ENCODE measurements at places on chromosomes 2 and 18.

- peak; percentile 38 for DNase-seq
These were observed 19.1 kb upstream of the SLC20A1 start for GRCh38 chr2:112626604-112627059.

DNA sequence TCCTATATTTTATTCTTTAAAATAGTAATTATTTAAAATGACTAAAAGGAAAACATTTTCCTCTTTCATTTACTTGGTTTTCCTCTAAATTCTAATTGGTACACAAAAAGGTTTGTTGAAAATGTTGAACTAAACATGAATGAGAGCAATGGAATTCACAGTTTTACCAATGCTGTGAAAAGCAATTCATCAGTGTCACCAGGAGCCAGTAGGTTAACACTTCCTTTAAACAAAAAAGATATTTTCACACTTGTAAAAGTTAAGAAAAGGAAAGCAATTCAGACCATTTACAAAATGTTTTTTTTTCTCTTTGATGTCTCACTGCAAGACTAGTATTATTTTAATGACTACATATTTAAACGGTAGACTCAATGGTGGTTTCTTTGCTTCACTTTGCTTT lies 341.6 kb downstream of the RIT2 start:
- no peak for DNase-seq

DNA sequence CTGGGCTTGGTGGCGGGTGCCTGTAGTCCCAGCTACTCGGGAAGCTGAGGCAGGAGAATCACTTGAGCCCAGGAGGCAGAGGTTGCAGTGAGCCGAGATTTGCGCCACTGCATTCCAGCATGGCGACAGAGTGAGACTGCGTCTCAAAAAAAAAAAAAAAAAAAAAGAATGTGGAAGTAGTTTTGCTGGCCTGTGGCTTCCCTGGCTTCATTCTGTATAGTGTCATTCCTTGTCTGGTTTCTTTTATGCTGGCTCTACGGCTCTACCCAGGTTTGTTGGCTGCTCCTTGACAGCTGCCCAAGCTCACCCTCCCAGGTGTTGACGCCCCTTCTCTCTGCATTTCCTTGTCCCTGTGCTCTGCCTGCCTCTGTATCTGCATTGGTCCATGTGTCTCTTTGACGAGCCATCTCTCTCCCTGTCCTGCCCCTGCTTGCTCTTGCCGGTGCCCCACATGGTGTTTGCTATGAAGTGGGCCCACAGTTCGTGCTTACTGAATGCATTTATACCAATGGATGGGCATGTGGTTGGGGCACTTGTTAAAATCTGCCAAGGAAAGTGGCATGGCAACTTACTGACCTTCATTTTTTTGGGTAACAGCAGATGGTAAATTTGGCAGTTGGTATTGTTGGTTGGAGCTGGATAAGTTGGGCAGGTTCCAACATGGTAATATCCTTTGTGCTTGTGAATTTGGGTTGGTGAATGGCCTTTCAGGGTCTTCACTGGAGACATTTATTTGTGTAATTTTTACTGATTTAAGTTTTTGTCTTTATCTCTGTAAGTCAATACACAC lies 113.9 kb downstream of the MAP4K4 start:
- DNase-seq = no peak

DNA sequence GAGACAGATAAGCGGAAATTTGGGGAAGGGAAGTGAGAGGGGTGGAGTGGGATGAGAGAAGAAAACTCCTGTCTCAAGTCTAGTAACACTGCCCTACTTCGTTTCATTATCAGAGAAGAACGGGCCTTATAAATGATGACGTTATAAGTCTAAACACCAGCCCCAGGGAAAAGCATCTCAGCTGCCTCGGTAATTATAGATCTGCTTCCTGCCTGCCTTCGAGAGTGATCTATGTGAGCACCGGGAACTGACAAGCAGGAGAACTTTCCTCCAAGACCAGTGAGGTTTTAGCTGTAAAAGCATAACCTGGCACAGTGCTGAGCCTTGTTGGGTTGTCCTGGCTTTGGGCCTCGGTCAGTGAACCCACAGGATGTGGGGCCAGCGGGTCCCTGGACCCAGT lies 227.9 kb upstream of the SIX2 start:
- DNase-seq = no peak

DNA sequence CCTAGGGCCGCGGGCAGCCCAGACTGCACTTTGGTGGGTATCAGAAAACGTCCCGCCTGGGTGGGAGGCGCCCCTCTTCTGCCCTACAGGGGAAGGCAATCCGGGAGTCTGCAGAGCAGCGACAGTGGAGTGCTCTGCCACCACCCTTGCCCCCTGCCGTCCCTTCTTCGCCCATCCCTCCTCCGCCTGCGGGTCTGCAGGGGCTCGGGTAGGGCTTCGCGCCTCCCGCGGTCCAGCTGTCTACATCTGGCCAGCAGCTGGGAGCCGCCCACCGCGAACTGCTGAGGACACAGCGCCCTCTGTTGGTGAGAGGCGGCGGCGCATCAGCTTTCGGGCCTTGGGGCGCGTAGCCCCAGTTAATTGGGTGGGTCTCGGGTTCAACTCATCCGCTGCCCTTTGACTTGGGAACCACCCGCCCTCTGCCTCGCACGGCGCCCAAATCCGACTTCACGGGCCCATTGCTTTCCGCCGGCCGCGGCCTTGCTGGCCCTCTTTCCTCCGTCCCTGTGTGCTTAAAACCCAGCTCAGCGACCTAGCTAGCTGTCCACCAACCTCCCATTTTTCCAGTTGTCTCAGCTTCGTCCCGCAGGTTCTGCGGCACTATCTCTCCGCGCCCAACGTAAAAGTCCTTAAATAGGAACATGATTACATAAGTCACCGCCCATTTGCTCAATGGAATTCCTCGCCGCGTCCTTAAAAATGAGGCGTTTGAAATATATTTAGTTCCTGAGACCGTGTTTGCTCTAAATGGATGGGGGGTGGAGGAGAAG lies 17.6 kb downstream of the WNT10A start:
- no peak for DNase-seq

- DNase-seq = no peak
These were observed 17.9 kb upstream of the SPTBN1 start for GRCh38 chr2:54438271-54438670.

- no peak for DNase-seq
These were observed 89.8 kb upstream of the SMIM21 start for GRCh38 chr18:75517286-75517685.

DNA sequence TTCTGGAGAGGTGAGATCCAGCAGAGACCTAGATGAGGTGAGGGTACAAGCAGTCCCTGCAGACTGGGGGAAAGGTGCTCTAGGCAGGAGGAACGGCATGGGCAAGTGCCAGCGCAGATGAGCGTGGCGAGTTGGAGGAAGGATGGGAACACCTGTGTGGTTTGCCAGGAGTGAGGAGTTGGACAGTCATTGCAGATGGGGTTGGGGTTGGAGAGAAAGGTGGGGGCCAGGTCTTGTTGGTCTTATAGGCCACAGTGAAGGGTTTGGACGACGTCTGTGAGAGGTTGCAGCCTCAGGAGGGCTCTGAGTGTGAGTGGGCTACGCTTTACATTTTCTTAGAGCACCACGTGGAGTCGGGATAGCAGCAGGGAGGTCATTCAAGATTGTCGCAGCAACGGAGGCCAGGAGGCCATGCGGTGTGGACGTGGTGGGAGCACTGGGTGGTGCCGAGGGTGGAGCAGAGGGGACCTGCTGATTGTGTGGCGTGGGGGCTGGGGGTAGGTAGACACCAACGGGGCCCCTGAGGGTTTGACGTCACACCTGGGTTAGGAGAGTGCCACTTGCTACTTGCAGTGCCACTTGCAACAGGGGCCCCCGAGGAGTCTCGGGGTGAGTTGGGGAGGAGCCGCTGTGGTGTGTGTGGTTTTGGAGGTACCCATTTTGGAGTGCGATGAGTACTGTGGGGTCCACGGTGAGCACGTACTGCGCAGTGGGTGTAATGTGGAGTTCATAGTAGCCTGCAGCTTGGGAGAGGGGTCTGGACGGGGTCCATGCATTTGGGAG lies 66.2 kb downstream of the LPIN1 start:
- DNase-seq = no peak

DNA sequence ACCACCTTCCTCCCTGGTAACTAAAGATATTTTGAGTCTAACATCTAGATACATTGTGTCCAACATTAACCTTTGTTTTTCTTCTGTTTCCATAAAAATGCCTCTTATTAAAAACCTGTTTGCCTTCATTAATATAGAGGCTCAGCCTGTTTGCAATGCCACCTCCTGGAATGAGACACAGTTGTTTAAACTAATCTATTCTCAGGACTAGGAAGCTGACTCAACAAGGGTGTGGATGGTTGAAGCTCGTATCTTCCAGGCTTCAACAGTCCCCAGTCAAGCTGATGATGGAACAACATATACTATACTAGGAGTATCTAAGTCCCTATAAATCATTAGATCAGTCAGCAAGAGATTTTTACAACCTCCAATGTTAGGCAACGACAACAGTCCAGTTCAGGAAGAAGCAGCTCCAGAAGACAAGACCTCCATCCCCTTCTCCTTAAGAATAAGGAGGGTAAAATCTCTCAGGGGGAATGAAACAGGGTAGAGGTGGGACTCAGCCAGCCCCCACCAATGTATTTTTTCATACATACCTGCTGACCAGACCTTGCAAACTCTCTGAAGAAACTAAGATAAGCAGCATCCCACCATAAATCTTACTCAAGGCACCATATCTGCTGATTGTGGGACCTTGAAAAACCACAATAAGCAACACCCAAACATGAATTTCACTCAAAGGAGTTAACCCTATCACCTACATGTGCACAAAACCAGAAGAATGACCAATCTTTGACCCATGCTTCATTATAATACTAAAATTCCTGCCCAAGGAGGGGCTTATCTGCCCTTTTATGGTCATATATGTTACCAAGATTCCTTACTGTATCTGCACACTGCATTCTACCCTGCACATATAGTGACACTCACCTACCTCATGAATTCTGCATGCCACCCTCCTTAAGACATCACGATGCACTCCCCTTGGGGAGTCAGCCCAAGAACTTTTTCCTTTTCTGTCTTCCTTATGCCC lies 21.4 kb downstream of the ZNF24 start:
- no peak for DNase-seq

DNA sequence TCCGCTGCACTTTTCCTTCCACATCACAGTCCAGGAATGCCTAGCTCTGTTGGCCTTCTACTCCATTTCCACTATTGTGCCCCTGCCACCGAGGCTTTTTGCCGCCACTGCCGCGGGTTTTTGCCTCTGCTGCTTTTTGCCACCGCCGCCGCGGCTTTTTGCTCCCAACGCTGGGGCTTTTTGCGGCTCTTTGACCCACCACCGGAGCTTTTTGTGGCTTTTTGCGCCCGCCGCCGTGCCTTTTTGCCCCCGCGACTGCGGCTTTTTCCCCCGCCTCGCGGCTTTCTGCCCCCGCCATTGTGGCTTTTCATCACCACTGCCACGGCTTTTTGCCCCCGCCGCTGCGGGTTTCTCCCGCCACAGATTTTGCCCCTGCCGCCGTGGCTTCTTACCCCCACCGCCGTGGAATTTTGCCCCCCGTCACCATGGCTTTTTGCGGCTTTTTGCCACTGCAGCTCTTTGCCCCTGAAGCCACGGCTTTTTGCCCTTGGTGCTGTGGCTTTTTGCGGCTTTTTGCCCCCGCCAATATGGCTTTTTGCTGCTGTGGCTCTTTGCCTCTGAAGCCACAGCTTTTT lies 2798.7 kb upstream of the TEKT4 start:
- DNase-seq = no peak

GRCh38 chr2:28359222-28360057 lies 33.2 kb upstream of the FOSL2 start:
- peak; percentile 61 for DNase-seq

DNA sequence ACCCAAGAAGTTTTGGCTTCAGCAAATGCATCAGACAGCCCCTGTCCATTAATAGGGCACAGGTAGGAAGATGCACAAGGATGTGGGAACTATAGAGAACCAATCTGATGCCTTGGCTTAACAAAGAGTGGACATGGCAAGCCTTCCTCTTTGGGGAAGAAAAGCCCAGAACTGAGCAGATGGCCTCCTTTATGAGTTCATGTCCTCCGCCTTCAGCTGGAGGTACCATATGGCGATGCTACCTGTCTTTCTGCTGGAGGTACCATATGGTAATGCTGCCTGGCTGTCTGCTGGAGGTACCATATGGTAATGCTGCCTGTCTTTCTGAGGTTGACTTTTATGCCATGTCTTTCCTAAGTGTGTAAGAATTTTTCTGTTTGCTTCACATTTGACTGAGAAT lies 6.0 kb downstream of the RETREG2 start:
- DNase-seq = no peak

- no peak for DNase-seq
These were observed 436.7 kb downstream of the LPIN1 start for GRCh38 chr2:12183032-12183645.

DNA sequence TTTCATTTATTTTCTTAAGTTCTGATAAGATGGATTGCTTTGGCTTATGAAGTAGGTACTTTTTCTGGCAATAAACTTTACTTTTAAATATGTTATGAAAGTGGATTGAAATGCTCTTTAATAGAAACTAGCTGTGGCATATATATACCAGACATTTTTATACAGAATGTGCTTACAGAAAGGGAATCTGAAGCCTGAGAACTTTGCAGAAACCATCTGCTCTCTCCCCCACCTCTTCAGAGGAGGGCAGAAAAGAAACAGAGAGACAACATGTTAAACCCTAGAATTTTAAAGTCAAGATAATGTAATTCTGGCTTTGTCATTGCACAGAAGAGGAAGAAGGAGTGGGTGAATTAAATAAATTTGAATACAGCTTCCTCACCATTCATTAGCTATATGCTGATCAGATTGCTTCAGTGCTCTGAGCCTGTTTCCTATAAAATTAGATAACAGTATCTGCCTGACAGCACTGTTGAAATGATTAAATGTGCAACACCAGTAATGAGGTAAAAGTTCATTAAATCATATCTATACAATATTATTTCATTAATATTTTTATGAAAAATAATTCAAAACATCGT lies 247.3 kb downstream of the CNTNAP5 start:
- no peak for DNase-seq

DNA sequence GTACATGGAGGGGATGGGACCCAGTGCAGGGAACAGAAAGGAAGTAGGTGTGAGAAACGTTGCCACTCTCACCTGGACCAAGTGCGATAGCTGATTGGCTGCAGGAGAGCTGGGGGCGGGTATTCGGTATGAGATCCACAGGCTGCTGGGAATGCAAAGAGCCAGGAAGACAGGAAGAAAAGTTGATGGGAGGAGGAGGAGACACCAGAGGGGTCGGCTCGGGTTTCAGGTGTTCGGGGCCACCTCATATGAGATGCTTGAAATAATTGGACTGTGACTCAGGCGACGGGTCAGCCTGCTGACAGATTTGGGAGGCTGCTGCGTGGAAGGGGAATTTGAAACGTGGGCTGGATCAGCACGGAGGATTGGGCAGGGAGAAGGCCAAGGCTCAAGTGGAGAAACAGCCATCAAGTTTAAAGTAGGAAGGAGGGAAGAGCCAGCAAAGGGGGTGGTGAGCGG lies 65.1 kb downstream of the MRPS9 start:
- no peak for DNase-seq

GRCh38 chr2:101679801-101680487 lies 17.6 kb upstream of the MAP4K4 start:
- no peak for DNase-seq

GRCh38 chr2:99597616-99598015 lies 107.8 kb upstream of the REV1 start:
- no peak for DNase-seq

GRCh38 chr2:240983361-240983995 lies 14.9 kb upstream of the SNED1 start:
- DNase-seq = no peak

GRCh38 chr2:105738658-105739241 lies 6.0 kb upstream of the NCK2 start:
- DNase-seq = no peak

- no peak for DNase-seq
These were observed 481.0 kb downstream of the TNS1 start for GRCh38 chr2:217521820-217522219.
